Stimulated activated CD4-positive, alpha-beta T cell treated with anti-CD3 and anti-CD28 coated beads, Interleukin-4, amount 100 ng/mL, for 4 hours (primary cell): ENCODE measurements at places on chromosomes 12 and 14.

DNA sequence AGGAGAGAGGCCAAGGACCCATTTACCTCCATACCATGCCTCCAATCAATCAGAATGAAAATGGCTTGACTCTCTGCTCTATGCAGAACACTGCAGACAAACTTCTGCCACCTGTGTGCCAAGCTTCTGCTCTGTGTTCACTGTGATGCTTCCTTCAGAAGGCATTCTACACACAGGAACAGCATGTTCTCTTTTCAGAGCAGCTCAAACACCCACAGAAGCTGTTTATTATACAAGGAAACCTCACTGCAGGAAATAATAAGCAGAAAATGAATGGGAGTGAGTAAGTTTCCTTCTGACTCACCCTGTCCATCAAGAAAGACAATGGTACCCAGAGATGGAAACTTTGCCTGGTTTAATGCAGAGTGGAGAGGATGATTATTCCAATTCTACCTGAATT is 2.4 kb upstream of the ESR2 start:
- DNase-seq = no peak

- no peak for DNase-seq
Measured at GRCh38 chr12:92539976-92540781, 162.6 kb upstream of the PLEKHG7 start.

GRCh38 chr12:100827901-100828520 is 33.4 kb downstream of the ANO4 start:
- DNase-seq = no peak

DNA sequence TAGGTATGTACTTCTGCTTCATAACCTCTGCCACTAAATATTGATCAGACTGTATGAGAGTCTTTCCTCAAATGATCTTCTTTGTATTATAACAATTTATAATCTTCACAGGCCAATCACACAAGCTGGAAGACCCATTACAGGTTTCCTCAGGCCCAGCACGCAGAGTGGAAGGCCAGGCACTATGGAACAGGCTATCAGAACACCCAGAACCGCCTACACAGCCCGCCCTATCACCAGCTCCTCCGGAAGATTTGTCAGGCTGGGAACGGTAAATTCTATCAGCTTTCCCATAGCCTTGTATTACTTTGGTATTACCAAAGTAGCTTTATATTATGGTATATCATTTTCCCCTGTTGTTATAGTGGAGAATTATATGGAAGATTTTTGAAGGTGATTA is 16.5 kb downstream of the TTC8 start:
- DNase-seq = no peak

DNA sequence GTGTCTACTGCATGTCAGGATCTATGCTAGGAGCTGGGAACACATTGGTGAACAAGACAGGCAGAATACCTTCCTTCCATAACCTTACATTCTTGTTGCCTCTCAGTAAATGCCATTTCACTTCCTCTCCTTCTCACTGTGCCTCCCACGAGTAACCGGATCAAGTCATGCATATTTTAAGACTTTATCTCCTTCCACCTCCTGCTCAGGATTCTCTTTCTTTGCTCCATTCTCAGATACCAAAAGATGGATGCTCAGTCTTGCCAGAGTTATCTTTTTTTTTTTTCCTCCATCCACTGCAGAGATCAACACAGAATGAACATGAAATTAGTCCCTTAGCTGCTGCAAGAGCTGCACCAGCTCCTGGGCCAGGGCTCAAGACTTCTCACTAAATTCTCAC is 20.0 kb upstream of the APPL2 start:
- DNase-seq = no peak

GRCh38 chr12:104315326-104316224 is 12.0 kb downstream of the EID3 start:
- no peak for DNase-seq

- DNase-seq = no peak
Measured at GRCh38 chr12:103834942-103835341, 6.1 kb downstream of the NT5DC3 start.

- no peak for DNase-seq
Measured at GRCh38 chr12:131042834-131043245, 89.1 kb downstream of the ADGRD1 start.

DNA sequence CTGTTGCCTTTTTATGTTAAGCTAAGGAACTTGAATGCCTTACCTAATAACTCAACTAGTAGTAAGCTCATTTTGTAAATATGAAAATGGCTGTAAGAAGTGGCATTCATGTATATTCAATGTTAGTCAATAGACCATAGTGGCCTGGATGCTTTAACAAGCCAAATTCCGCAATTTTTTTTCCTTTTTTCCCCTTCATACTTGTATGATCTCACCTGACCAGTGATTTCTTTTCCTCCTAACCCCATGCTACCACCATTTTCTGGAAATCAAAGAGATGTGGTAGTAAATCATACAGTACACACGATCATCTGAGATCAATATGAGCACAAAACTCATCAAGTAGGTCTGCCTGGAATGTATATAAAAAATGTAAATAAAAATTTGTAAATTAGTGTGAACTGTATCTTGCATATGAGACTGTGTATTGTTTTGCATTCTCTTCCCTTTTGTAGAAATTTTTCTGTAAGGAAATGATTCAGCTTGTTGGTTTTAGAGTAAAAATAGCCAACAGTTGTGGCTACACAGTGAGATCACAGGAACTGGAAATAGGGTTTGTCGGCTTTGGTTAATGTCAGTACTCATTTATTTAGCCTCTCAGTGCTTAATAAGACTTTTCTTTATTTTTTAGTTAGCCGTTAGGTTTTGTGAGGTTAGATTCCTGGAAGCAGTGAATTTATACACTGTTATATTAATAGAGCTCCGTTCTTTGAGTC is 62.5 kb downstream of the ETNK1 start:
- no peak for DNase-seq

DNA sequence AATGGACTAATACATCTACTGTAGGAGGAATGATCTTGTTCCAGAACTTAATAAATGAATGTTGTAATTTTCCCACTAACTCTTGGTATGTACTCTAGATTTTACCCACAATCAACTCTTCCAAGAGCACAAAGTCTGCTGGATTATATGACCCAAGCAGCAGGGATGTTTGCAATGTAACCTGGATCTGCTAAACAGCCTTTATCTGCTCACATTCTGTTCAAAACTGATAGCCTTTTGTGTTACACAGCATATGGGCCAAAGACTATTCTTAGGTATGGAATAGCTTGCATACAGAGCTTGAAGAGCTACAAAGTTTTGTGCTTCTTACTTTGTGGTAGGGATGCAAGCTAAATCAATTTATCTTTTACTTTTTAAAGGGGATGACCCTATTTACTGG is 213.7 kb upstream of the DCN start:
- no peak for DNase-seq

- no peak for DNase-seq
Measured at GRCh38 chr12:119835068-119835467, 42.1 kb downstream of the CIT start.

DNA sequence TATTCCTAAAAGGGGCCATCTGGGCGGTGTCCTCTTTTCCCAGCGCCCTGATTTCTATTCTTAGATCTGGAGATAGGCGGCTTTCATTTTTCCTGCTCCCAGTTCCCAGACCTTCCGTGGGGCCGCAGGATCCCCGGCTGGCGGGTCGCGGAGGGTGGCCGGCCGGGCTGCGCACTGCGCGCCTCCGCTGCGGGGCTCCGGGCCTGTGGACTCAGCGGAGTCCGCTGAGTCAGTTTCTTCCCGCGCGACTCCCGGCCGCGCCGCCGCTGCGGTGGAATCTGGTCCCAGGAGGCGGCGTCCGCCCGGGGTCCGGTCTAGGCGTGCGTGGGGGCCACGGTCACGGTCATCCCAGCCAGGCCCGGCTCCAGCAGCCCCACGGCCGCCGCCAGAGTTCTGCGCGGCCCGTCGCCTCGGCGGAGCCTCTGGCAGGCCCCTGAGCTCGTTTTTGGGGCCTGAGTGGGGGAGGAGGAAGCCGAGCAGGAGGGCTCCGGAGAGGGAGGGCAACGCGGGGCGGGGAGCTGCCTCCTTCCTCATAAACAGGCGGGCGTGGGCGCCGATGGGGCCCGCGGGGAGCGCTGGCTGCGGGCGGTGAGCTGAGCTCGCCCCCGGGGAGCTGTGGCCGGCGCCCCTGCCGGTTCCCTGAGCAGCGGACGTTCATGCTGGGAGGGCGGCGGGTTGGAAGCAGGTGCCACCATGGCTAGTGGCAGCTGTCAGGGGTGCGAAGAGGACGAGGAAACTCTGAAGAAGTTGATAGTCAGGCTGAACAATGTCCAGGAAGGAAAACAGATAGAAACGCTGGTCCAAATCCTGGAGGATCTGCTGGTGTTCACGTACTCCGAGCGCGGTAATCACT is at the start of gene LRRK2:
TSS of gene LRRK2 (plus strand) at position 559 of the 853 bp plus-strand sequence. CDS start at position 694, 135 bp downstream.
- DNase-seq = peak; percentile 11

GRCh38 chr12:26631846-26632245 is 201.1 kb downstream of the ITPR2 start:
- DNase-seq = no peak

- no peak for DNase-seq
Measured at GRCh38 chr12:48160807-48161206, 3.5 kb upstream of the ASB8 start.

DNA sequence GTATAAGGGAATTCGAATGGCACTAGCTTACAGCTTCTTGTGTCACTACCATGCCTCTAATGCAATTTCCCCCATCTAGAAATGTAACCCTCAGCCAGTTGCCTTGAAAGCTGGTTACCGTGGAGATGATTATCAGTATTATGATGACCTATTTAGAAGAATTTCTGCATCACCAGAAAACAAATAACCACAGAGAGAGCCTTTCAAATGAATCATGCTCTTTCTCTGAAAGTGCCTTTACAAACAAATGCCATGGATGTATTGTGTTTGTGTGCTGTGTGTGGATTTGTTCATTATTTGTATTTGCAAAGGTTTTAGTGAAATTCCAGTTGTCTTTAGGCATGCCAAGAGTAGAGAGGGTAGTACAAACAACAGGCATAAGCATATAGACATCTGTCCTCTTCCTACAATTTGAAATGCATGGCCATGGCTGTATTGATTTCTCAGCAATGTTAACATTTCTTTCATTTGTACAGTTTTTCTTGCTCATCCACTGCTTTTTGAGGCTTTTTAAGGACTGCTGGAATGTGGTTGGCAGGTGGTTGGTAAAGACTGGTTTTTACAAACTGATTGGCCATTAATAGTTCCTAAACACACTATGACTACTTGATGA is 266.5 kb downstream of the PAWR start:
- DNase-seq = no peak

- DNase-seq = no peak
Measured at GRCh38 chr14:103095210-103095778, 769 bp downstream of the EXOC3L4 start.

GRCh38 chr12:101935890-101936746 is 58.7 kb downstream of the DRAM1 start:
- no peak for DNase-seq

- peak; percentile 74 for DNase-seq
Measured at GRCh38 chr12:121793440-121793837, at the start of gene RHOF. RHOF (minus strand) TSS chr12:121793688; CDS start chr12:121793633, 55 bp downstream.

DNA sequence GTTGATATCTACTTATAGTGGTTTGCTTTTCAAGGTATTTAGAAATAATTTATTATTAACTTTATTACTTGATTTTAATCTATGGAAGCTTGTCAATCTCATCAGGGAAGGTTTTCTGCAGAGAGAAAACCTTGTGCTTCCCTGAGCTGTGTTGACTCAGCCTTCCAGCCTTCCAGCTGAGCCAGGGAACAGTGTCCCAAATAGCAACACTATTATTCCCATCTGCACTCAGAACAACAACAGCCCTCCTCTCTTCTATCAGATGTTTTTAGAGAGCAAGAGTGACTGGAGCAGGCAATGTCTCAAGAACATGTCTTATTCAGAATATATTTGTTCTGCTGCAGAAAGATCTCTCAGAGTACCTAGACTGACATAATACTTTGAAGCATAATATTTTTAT is 389.9 kb upstream of the GARIN6 start:
- DNase-seq = no peak
